ENCODE measurements at places on chromosomes 6 and 20.

- no peak for DNase-seq
These were observed 181.3 kb upstream of the GMDS start for GRCh38 chr6:2426561-2427340.

GRCh38 chr6:156910938-156911337, 133.8 kb downstream of the ARID1B start:
- DNase-seq = no peak

DNA sequence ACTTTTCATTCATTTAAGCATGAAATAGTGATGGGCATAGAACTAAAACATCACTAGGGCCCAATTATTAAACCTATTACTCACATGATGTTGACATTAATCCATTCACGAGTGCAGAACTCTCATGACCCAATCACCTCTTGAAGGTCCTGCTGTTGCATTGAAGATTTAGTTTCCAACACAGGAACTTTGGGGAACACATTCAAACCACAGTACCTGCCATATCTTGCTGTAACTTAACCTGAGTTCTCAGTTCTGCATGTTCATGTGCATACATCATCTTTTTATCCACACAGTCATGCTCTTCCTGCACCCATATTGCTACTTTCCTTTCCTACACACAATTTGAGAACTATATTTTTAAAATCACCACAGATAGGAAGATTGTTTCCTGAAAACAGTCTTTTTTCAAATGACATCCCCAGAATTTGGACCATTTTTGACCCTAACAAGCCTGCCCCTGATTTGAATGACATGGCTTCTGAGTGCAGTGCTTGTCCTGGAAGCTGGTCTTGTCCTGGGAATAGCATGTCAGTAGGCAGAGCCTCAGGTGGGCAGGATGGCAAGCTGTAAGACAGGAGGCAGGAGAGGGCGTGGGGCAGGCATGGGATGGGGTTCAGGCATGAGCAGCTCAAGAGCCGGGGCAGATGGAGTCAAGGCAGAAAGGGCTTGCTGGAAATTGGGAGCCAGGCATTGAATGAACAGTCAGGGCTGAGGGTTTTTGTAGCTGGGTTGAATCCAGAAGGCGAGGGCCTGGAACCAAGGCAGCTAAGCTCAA, 49.2 kb upstream of the FOXC1 start:
- no peak for DNase-seq

- no peak for DNase-seq
These were observed 190.5 kb downstream of the FNDC1 start for GRCh38 chr6:159359581-159360297.

GRCh38 chr20:17617868-17618672, 48.2 kb downstream of the DSTN start:
- no peak for DNase-seq

DNA sequence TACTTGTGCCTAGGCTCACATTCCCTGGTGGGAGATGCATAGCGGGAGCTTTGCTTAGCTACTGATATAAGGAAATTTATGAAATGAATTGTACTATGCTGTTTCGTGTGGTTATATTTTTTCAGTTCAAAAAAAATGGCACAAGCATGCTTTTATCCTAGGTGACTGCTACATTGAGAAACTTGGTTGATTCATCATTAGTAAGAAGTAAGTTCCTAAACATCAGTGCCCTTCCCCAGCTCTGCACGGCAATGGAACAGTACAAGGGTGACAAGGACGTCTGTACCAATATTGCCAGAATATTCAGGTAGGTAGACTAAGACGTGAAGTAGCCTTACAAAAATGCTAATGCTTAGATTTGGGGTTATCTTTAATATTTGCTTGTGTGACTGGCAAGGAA, 79.7 kb downstream of the ARMC2 start:
- no peak for DNase-seq

- no peak for DNase-seq
These were observed 78.3 kb upstream of the TIAM2 start for GRCh38 chr6:154916857-154917256.

- DNase-seq = no peak
These were observed 176.3 kb downstream of the JARID2 start for GRCh38 chr6:15421945-15422733.

DNA sequence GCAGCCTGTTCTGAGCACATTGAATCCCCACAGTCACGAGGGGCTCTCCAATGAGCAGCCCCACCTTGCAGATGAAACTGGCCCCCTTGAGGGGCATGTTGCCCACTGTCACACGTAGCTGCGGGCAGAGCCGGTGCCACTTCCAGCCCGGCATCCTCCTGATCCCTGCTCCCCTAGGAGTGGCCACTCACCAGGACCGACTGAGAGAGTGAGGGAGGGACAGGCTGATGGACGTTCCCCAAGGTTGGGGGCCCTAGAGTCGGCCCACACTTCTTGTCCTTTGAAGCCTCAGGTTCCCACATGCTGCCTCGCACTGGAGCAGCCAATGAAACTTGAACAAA, 10.5 kb downstream of the ENTPD6 start:
- no peak for DNase-seq

DNA sequence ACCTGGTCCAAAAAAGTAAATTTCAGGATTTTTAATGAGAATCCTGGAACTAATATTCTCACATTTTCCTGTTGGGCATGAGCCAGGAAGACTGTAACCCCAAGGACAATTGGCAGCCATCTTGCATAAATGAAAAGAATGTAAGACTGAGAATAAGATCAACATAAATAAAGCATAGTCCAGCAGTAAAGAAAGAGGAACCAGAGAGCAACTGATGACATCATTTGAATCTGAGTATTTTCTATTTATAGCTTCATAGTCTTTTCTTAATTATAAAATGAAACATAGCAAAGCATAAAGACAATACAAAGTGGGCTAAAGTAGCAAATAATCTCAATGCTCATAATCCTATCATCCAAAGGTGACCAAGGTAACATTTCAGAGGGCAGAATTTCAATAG, 26.6 kb upstream of the FBXL4 start:
- no peak for DNase-seq

DNA sequence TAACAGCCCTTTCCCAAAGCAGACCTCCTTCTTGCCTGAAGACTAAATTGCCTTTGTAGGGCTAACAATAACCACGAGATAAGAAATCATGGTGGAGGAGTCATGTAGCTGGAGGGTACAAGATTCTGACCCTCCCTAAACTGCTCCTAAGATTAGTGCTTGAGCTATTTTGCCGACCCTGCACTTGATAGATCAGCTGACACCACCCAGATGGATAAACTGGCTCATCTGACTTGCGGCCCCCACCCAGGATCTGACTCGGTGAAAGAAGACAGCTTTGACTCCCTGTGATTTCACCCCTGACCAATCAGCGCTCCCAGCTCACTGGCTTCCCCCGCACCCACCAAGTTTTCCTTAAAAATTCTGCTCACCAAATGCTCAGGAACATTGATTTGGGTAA, 57.6 kb upstream of the UNC93A start:
- no peak for DNase-seq

- no peak for DNase-seq
These were observed 12.2 kb downstream of the GABRR2 start for GRCh38 chr6:89302936-89303335.

DNA sequence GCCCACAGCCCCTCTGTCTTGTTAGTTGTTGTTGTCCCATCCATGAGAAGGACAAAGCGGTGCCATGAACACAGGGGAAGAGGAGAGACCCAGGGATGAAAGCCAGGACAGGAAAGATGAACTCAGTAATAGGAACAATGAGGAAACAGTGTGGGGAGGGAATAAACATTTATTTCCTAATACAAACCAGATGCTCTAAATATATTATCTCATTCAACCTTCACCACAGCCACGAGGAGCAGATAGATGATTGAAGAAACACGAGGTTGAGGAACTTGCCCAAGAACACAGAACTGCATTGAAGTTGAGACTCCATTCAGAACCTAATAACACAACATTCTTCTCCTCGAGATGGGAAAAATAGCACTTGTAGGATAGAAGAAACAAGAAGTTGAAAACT, 53.0 kb upstream of the AIG1 start:
- no peak for DNase-seq

GRCh38 chr20:43584448-43585136, 6.1 kb upstream of the IFT52 start:
- no peak for DNase-seq

DNA sequence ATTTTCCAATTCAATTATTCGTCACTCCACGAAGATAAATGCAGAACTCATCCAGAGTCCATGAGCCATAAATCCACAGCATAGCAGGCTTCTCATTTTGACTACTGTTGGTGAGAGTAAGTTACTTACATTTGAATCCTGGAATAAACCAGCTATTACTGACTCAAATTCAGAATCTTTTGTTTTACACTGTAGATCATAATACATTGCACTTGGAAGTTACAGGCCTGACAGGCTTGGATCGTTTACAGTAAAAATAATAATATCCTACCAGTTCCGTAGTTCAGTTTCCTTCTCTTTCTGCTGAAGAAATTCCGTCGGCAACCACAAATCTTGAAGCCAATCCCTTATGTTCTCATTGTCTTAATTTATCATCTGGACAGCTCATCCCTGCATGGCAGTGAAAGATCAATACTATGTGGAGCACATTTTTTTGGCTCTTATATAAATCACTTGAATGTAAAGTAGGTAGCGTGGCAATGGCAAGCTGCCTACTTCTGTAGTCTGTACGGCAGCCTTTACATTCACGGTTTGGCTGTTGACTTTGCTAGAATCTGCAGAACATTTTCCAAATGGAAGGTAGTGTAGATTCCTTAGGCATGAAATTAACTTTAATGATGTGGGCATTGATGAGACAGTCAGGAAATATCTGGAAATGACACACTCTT, 142.9 kb downstream of the WDR27 start:
- DNase-seq = no peak

GRCh38 chr6:139932671-139933070, 558.2 kb upstream of the CITED2 start:
- DNase-seq = no peak

GRCh38 chr20:54257071-54257816, 49.4 kb downstream of the PFDN4 start:
- no peak for DNase-seq

- no peak for DNase-seq
These were observed 23.9 kb downstream of the PPP1R16B start for GRCh38 chr20:38829296-38829875.

DNA sequence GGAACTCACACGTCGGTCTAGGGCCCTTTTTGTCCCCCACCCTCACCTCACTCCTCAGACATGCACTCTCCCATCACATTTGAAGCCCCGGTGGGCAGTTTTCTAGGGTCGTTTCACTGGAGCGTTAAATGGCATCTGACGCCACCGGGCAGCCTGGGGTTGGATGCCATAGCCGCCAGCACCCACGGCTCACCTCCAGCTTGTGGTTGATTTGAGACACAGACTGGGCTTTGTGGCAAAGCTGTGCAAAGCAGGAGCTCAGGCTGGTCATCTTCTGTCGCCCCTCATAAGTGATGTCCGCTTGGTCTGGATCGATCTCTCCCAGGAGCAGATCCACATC, 530 bp downstream of the GOPC start:
- peak; percentile 9 for DNase-seq

Measured in CD4-positive, alpha-beta T cell treated with Interleukin-21 for 1 hour (primary cell).